ENCODE measurements at places on chromosomes 6 and 20.

DNA sequence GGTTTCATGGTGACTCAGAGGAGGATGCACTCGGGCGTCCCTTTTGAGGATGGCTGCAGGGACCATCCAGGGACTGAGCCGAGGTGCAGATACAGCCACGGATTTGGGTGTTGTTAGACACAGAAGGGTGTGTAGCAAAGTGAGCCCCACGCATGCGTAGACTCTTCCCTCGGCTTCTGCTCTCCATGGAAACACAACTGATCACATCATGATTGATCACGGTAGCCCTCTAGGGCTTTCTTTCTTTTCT, 606 bp upstream of the ULBP1 start:
- DNase-seq: no peak

GRCh38 chr6:36345681-36346466, 9.2 kb upstream of the BNIP5 start:
- no peak for DNase-seq

DNA sequence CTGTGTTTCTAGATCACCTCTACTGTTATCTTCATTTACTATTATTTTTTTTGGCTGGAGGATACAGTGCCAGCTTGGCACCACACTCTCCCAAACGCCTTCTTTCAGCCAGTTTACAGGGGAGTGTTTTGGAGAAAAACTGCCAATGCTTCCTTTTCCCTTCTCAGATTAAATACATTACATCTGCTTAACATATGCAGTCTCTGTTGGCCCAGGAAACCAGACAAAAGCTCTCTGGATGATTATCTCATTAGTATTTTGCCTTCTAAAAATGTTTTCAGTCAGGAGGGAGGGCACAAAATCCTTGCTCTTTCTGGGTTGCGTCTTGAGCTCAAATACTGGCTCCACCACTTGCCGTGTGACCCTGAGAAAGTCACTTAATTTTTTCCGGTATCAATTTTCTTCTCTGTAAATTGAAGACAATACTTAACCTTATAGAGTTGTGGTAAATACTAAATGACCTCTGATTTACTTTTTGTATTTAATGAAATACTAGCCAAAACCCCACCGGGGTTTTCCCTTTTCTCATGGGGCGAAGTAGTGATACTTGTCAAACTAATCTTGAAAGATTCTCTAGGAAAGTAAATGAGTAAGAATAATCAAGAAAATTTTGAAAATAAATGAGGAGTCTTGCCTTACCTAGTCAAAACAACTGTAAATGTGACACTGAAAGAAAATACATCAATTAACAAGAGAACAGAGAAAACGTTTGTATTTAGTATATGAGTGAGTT, 146.2 kb downstream of the MMS22L start:
- no peak for DNase-seq

DNA sequence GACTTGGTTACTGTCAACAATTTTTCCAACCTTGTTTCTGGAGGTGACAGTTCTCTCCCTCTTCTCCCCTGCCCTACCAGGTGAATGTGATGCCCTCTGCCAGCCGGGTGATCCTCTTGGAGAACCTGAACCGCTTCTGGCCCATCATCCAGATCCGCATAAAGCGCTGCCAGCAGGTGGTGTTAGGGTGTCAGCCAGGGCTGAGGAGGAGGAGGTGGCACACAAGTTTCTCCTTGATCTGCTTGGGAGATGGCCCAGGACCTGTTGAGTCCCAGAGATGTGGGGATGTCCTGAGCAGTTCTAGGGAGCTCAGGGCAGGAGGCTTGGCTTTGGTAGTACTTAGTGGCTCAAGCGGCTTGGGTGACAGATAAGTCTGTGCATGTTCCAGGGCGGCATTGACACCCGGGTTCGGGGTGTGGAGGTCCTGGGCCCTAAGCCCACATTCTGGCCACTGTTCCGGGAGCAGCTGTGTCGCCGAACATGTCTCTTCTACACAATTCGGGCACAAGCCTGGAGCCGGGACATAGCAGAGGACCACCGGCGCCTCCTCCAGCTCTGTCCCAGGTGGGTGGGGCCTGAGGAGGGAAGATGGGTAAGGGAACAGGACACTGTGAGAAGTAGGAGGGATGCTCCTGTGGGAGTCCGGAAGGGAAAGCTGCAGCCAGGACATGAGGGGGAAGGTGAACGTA, 21.2 kb downstream of the CUL9 start:
- no peak for DNase-seq

DNA sequence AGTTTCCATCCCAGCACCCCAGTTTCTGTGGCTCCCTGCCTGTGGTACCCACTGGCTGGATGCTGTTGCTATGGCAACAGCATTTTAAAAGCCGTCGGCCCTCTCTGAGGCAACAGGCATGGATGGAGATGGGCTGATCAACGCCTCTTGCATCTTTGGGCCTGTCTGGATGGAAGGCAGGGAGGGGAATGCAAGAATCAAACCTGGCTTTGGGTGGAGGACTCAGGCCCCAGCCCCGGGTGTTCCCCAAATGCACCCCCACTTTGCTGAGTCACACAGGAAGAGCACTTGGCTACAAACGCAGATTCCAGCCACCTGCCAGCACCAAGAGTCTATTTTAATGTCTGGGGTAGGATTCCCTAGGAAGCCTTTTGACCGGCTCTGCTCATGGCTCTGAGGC, 45.7 kb upstream of the TGM2 start:
- DNase-seq: no peak

DNA sequence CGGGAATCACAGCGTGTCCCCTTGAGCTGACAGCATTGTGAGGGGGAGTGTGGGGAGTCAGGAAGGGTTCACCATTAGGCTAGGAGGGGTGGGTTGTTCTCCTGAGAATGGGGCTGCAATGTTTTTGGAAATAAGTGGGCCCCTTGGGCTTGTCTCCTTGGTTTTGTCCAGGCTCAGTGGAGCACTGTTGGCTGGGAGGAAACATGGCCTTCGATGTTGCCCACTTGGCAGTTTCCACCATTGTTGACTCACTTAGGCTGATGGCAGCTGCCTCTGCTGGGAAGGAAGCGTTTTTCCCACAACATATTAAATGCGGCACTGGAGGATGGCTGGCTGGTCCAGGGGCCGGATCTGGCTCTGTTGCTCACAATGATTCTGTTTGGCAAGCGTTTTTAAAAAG, 512.1 kb downstream of the QKI start:
- no peak for DNase-seq

DNA sequence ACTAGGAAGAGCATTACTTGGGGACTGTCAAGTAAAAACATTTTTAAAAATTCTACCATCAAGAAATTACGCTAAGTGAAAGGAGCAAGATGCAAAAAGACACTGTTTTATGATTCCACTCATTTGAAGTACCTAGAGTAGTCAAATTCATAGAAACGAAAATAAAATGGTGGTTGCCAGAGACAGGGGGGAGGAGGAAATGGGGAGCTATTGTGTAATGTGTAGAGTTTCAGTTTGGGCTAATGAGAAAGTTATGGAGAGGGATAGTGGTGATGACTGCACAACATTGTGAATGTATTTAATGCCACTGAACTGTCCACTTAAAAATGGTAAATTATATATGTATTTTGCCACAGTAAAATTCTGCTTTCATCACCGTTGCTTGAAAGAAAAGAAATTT, 83.8 kb downstream of the UST start:
- no peak for DNase-seq

DNA sequence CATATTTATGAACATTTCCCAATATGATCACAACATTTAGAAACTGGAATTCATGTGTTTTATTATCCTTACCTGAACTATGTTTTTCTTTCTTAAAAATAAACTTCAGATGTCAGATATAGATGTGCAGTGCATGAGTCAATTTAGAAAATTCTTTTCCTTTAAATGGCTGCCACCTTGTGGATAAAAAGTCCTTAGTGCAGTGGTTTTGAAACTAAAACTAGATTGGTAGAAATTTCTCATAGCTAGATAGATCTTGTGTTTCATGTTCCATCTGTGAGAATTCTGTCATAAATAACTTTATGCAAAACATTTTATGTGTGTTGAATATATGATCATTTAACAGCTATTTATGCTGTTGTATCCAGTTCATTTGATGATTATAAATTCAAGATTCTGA, 134.9 kb downstream of the KLHL32 start:
- DNase-seq: no peak

GRCh38 chr6:160316261-160316660, 31.9 kb upstream of the SLC22A3 start:
- no peak for DNase-seq

DNA sequence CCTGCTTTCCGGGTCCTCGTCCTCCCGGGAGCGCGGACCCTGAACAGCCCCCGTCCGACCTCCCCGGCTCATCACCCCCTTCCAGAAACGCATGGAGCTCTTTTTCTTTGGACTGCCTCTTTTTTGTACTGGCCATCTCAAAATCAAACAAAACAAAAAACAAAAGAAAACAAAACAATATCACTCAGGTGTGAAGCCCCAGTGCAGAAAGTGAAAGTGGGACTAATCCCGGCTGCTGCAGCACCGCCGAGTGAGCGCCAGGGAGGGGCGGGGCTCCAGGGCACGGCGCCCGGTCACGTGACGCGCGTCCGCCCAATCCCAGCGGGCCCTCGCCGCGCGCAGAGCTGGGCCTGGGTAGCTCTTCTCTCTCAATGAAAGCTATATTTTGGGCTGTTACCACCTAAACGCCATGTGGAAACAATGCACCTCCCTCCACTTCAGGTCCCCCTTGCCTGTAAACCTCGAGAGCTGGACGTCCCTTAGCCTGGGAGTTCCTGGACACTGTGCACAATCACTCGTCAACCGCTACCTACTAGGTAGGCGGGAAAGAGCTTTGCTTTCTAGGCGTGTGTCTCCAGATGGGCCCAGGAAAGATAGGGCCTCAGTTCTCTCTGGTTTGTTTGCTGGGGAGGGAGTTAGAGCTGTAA, 93.7 kb upstream of the PRDM1 start:
- DNase-seq: peak; percentile 60
